ENCODE measurements at places on chromosomes 13 and 19.

GRCh38 chr13:71460211-71460610 lies 406.8 kb downstream of the DACH1 start:
- DNase-seq: no peak

- DNase-seq: peak; percentile 44
Measured at GRCh38 chr19:5804516-5805461, at the start of gene NRTN. Gene NRTN, plus strand, starts transcription at chr19:5805067. Its CDS starts 19,099 bp downstream, at chr19:5824166.

GRCh38 chr13:44407891-44408290 lies 34.3 kb downstream of the SERP2 start:
- no peak for DNase-seq

DNA sequence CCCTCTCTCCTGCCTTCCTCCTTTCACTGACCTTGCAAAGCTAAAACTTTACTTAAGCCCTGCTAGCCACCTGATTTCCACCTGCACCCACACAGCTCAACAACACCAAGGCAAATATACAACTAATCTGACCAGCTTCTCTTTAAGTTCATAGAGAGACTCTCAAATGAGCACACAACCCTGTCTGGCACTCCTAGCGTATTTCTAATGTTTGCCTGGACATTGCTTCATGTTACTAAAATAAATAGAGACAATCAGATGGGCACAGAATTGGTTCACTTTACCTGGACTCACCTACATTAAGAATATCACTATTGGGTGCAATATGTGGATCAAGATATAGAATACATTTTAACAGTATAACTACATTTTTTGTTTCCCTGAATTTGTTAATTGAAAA lies 33.2 kb upstream of the RXFP2 start:
- no peak for DNase-seq

GRCh38 chr13:40961214-40961613 lies 57.9 kb downstream of the ELF1 start:
- DNase-seq: no peak

- no peak for DNase-seq
Measured at GRCh38 chr13:30580852-30581502, 36.7 kb upstream of the USPL1 start.

DNA sequence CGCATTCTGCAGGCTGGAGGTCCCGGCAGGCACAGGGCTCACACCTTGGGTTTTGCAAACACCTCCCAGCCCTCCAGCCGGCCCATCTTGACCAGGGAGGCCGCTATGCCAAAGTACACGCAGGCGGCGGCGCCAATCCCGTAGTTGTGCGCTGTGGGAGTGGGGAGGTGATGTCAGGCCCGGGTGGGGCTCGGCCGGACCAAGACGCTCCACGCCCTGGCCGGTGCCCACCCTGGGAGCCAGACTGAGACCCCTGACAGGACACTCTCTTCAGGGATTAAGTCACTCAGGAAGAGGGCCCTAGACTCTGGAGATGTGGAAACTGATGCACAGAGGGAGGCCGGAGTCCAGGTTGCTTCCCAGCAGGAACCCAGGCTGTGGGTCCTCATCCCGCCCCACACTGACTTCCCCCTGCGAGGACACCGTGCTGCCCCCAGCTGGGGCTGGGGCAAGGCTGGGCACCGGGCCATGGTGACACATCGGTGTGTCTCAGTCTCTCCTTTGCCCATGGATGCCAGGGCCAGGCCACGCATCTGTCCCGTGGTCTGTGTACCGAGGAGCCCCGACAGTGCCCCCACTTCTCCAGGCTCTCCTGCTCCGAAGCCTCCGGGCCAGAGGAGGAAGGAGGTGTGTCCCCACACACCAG lies 8.8 kb downstream of the NDUFA11 start:
- DNase-seq: no peak
